G401 (cell line): ENCODE measurements at places on chromosomes 2 and 18. TPM values are rescaled to one million over a fixed set of nuclear protein-coding genes. Genes with fewer than 3 reads are reported as not detected.

Gene SNED1
- 0.07 and 2.2 TPM in 2 replicates for total RNA-seq

Gene EFEMP1
- 0.18 TPM in 1 of 2 replicates, not detected in the other for total RNA-seq

Gene ALPI
- total RNA-seq: not detected in 2 replicates

Gene KCNG2
- total RNA-seq: 3.8 and 8.6 TPM in 2 replicates

Gene CNNM4
- 6.2 and 7.6 TPM in 2 replicates for total RNA-seq

Gene RNF125
- total RNA-seq: 2.4 and 2.8 TPM in 2 replicates

Gene GALNT3
- total RNA-seq: not detected in 2 replicates

Gene MRPL44
- 67.1 and 97.6 TPM in 2 replicates for total RNA-seq

Gene DSG1
- not detected in 2 replicates for total RNA-seq

Gene FECH
- total RNA-seq: 84.7 and 129 TPM in 2 replicates

- DNase-seq: no peak
These were observed 882.7 kb upstream of the CHAC2 start for GRCh38 chr2:52884761-52885352.

- DNase-seq: no peak
These were observed 8.5 kb upstream of the ATP8B1 start for GRCh38 chr18:57811477-57812125.

- peak; percentile 19 for DNase-seq
These were observed 19.1 kb downstream of the CAPG start for GRCh38 chr2:85390941-85391669.

GRCh38 chr2:46086578-46087070 lies 210.6 kb upstream of the EPAS1 start:
- no peak for DNase-seq

DNA sequence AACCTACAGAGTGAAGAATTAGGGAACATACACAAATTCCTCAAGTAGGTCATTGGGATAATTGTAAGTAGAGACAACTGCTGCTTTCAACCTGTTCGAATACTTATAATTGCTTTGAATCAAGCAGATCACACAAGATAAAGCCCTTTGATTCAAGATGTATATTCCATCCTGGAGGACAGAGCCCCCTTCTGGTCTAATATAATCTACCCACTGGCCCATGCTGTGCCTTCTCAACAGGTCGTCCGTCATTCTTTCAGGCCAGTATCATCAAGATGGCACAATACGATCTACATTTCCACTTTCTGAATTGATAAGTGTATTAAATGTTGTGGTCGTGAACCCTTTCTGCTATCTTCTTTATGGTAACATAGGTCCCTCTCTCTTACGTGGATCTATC lies 387.0 kb upstream of the CDH19 start:
- DNase-seq: no peak

- no peak for DNase-seq
These were observed 304.4 kb upstream of the HS6ST1 start for GRCh38 chr2:128622955-128623620.

DNA sequence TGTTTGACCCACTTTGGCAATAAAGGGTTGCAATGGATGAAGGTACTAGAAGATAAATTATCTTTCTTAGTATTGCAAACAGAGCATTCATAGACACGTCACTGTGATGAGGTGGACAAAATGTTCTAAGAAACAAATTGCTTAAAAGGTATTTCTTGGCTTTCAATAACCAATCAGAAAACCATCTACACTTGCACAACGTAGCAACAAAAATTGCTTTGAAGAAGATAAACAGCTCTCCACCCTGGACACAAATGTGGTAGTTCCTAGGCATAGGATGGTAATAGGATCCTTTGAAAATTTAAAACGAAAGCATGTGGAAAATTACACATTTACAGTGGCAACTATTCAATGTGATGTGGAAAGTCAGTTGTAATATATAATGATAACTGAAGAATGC lies 439.9 kb upstream of the ETAA1 start:
- no peak for DNase-seq

GRCh38 chr18:3712491-3712890 lies 262.5 kb downstream of the TGIF1 start:
- peak; percentile 66 for DNase-seq

DNA sequence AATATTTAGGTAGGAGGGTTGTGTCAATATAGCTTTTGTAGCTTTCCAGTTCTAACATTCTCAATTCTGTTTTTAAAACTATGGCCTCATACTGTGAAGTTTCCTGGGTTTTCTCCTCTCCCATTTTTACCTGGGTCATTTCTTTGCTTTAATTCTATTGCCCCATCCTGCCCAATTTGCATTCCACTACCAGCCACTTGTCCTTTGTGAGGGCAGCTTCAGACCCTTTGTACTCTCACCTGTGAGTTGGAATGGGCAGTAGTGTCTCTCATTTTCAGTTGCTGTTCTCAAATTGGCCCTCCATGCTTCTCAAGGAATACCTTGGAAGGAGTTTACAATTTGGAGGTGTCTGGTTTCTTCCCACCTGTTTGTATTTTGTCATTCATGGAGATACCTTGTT lies 108.4 kb downstream of the CAMKMT start:
- DNase-seq: no peak

DNA sequence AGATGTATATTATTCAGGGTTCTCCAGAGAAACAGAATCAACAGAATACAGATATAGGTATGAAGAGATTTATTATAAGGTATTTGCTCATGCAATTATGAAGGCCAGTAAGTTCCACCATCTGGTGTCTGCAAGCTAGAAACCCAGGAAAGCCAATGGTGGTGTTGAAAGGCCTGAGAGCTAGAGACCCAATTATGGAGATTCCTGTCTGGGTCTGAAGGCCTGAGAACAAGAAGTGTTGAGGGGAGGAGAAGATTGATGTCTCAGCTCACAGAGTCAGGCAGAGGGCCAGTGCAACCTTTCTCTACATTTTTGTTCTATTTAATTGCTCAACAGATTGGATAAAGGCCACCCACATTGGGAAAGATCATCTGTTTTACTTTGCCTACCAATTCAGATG lies 524.2 kb upstream of the CRIM1 start:
- DNase-seq: no peak

DNA sequence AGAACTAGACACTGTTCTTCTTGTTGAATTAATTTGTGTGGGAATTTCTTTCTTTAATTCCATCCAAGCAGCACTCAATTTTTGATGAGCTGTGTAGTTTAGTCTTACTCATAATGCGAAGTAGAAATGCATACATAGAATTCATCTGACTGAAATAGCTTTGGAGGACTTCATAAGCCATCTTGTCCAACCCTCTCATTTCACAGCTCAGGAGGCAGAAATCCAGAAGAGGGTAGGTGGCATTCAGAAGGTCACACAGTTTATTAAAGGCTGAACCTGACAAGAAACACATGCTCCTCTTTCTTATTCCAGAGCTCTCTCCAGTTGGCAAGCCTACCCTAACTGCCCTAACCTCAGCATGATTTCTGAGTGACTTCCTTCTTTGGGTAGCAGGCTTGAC lies 169.2 kb upstream of the NOSTRIN start:
- no peak for DNase-seq

DNA sequence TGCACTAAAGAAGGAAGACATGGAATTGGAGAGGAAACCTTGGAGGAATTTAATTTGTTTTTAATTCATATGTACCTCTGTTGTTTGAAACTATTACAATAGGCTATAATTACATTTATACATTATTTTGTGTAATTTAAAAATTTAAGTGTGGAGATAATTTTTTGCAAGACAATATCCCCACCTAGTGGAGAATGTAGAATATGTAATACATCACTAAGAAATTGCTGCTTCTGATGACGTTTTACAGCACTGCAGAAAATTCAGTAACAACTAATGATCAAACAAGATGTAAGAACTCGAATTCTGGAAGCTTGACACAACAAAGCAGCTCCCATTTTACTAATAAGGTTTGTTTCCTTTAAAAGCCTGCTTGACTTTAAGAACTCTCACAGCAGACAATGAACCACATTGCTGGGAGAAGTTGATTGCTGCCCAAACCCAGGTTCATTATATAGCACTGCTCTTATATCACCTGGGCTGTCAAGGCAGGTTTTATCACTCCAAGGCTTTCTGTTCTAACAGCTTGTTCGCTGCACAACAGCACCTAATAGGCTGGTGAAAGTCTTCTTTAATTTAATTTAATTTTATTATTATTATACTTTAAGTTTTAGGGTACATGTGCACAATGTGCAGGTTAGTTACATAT lies 53.4 kb downstream of the THADA start:
- peak; percentile 46 for DNase-seq

DNA sequence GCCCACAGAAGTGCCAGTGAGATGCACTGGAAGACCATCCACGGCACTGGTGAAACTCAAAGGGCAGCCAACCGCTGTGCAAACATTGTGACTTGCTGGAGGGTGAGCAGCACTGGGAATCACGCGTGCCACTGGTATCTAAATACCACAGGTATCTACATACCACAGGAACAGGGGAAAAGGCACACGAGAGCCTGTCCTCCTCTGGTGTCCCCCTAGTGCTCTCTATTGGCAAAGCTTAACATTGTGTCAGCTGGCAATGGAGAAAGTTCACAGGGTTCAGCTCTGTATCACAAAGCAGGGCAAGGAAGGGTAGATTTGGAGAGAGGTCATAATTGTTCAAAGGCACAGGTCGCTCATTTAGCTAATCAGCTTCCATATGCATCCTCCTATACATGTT lies 12.6 kb upstream of the SEC11C start:
- DNase-seq: no peak

DNA sequence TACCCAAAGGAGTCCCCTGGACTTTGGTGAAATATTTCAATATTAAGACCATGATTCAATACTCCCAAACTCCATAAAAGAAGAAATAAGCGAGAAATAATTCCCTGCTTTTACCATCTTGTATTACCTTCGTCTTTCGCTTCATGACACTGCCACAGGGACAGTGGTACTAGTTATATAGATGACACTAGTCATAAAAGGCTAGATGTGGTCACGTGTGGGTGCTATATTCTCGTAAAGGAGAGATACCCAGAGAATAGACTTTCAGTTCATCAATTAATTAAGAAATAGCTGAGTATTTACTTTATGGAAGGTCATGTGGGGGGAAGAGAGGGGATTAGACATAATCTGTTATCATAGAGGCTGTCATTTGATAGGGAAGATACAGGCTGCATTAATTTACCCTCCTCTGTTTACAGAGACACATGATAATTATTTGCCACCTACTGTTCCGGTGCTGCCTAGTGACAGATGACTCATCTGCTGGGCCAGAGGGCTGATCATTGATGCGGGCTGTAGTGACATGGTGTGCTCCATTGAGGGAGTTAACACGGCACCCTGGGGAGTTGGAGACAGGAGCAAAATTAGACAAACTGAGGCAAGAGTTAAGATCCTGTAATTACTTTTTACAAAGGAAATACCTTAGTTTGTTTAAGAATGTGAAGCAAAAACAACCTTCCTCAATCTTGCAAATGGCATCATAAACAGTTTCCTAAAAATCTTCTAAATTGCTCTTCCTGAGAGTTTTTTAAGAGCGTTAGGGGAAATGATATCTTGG lies 78.2 kb upstream of the ITGB6 start:
- no peak for DNase-seq

DNA sequence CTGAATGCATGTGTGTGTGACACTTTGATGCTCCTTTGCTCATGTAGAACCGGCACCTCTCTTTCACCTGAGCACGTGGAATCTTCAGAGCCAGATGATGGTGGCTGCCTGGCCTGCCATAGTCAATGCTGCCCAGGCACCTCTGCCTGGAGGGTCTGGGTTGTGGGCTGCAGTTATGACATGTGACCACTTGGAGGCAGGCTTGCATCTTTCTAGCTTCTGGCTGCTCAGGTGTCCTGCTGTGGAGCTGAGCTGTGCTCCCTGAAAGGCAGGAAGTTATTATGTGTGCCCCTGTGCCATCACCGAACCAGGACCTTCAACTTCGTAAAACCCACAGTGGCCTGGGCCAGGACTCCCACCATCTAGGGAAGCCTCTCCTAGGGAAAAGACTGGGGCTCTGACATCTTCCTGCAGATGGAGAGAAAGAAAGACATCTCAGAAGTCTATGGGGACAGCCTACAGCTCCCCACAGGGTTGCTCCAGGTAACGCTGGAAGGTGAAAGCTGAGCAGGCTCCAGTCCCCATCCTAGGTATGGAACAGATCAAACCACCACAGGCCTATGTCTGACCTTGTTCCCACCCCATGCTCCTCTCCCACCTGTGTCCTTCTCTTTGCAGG lies 30.2 kb downstream of the PSD4 start:
- peak; percentile 61 for DNase-seq

DNA sequence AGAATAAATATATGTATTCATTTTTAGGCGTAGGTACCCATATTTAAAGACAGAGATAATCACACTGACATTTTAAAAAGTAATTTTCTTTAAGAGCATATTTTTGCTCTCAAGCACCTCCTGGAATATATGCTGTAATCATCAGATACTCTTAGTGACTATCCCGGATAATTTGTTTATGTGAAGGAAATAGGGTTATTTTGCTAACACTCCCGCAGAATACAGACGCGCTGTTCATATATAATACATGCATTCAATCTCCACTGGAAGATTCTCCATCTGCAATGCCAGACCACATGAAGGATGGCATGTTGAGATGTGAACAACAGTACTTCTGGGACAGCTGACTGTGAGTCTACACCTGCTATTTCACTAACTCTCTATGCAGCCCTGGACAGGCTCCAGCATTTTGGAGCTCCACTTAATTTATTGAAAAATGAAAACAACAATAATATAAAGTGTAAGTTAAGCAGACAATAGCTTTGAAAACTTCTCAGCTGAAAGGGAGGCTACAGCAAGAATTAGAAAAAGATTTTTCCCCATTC lies 430.6 kb downstream of the TMX3 start:
- no peak for DNase-seq
